ENCODE measurements at places on chromosomes 1 and 21.

DNA sequence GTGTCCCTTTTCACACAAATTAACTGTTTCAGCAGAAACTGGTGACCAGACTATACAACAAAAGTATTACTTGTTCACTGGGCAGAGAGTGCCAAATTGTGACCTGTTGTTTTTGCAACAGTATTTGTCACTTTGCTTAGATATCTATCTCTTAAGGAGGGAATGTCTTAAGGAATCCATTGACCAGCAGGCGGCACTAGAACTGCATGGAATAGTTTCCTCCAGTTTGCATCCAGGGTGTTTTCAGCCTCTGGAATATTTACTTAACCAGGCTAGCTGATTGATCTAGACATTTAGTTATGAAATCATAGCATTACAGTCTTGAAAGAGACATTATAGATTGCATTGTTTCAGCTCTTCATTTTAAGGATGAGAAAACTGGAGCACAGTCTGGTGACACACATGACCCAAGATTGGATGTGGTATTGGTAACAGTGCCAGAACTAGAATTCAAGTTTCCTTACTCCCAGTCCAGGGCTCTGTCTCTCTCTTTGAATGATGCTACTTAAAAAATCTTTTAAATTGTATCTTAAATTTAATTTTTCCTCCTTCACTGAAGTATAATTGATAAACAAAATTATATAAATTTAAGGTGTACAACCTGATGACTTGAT is 16.9 kb downstream of the RPTN start:
- peak; percentile 53 for DNase-seq

DNA sequence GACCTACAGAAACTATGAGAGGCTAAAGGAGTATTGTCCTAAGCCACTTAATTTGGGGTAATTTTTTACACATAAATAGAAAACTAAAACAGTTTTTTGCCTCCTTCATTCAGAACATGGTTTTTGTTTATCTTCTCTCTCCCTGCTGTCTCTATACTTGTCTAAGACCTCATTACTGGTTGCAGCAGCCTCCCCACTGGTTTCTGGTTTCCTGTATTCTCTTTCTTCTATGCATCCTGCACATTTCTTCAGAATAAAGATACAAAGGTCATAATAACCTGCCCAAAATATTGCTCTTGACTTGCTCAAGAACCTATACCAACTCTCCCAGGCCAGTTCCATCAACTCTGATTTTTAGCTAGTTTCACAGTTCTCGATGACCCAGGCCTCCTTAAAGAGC is 19.8 kb upstream of the BOLA1 start:
- no peak for DNase-seq

GRCh38 chr1:107677697-107678096 is 287.3 kb downstream of the VAV3 start:
- DNase-seq, result no peak

- DNase-seq, result no peak
These were observed 36.5 kb downstream of the ZMYM1 start for GRCh38 chr1:35115459-35116383.

GRCh38 chr1:190942475-190942874 is 464.8 kb upstream of the BRINP3 start:
- DNase-seq, result no peak

DNA sequence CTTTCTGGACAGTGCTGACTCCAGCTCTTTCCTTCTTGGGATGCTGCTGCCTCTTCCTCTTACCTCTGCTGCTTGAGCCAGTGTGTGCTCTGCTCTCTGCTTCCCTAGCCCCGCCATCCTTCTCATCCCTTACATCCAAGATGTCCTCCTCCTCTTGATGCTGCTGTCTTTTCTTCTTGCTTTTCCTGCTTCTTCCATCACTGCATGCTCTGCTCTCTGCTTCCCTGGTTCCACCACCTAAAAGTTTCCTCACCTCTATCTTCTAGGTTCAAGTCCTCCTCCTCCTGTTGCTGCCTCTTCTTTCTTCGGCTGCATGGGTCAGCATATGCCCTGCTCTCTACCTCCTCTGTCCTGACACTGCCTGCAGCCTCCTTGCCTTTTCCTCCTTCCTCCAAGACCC is 3.4 kb downstream of the NAXE start:
- DNase-seq, result no peak
